IMR-90 (cell line): ENCODE measurements at places on chromosomes 16 and 17.
A peak's percentile ranks its signal among the peaks of the same experiment; 100 is the strongest.

DNA sequence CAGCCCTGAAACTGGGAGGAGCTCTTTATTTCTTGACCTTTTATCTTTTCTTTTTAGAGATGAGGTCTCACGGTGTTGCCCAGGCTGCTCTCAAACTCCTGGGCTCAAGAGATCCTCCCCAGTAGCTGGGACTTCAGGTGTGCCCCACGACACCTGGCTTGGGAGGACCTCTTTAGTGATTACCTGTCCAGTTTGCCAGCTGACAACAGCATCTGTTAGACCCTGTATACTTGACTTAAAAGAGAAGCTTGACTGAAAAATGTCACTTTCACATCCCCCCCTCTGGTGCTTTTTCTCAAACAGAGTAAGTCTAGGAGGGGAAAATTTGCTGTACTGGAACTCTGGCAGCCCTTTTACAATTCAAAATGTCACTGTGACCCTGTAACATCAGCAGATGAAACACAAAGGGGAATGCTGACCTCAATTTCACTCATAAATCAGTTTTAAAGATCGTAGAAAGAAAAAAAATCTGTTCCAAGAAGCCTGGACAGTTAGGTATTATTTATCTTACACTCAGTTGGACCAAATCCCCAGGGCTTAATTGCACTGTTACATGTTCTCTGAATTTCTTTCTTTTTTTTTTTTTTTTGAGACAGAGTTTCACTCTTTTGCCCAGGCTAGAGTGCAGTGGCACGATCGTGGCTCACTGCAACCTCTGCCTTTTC, 1.8 kb upstream of the ERN1 start:
- DNase-seq = no peak

GRCh38 chr16:87533061-87533460, 40.2 kb upstream of the ZCCHC14 start:
- no peak for DNase-seq

- no peak for DNase-seq
Measured at GRCh38 chr17:51057534-51057933, 63.1 kb downstream of the SPAG9 start.

GRCh38 chr17:21199856-21200255, 14.1 kb downstream of the TMEM11 start:
- no peak for DNase-seq

- DNase-seq = no peak
Measured at GRCh38 chr17:64599187-64599676, 62.9 kb downstream of the SMURF2 start.

GRCh38 chr17:19470530-19471261, 59.7 kb downstream of the RNF112 start:
- peak; percentile 56 for DNase-seq
